ENCODE measurements at places on chromosomes 16 and 17. TPM values are rescaled to one million over a fixed set of nuclear protein-coding genes. Genes with fewer than 3 reads are reported as not detected.

KRT33B gene
- total RNA-seq, result not detected

CCL15 gene
- not detected for total RNA-seq

PMFBP1 gene
- 1.8 TPM for total RNA-seq

DNA sequence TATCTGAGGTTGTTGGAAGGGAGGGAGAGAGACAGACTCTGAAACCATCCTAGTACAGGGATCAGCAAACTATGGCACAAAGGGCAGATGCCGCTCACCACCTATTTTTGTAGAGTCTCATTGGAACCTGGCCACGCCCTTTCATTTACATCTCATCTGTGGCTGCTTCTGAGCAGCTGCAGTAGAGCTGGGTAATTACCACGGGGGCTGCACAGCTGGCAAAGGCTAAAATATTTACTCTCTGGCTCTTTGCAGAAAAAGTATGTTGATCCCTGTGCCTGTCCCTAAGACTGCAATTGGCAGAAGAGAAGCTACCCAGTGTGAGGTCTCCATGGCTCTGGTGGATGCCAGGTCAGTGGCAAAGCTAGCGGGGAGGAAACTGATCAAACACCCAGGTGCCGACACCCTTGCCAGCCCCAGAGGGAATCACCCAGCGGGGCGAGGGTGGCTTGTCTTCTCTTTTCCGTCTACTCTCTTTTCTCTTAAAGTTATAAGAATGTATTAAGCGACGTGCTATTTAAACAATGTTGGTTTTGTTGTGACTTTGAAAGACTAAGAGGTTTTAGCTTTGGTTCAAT is 14.0 kb downstream of the CEP295NL start:
- H3K36me3 ChIP-seq, result no peaks in the 10 kb centered on the region
- H3K27ac ChIP-seq, result peak overlapping the region; percentile 25
- no peaks in the 10 kb centered on the region for H3K27me3 ChIP-seq
- H3K4me3 ChIP-seq, result no peak overlapping the region
- DNase-seq, result no peak

GRCh38 chr16:58464047-58464915 is 35.7 kb upstream of the NDRG4 start:
- H3K4me1 ChIP-seq, result no peaks in the 10 kb centered on the region
- peaks cover 8% of the 10 kb centered on the region for H3K27me3 ChIP-seq
- H3K27ac ChIP-seq, result no peak overlapping the region
- H3K36me3 ChIP-seq, result no peaks in the 10 kb centered on the region

DNA sequence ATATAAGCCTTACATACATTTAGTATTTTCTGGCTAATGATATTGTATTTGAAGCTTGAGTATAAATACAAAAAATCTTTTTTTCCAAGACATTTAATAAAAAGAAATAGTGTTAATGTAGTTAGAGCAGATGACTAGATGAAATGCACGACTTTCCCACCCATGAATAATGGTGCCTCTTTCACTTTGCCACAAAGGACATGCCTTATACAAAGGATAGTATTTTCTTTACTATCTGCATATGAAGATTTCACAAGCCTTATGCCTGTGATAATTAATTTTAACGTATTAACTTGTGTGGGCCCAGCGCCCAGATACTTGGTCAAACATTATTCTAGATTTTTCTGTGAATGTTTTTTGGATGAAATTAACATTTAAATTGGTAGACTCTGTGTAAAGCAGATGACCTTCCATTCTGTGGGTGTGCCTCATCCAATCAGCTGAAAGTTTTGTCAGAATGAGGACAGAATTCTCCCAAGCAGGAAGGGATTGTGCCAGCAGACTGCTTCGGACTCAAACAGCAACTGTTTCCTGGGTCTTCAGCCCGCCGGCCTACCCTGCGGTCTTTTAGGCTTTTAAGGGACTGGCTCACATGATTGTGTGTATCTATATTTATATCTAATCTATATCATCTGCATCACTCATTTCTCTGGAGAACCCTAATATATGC is 115.4 kb downstream of the USP22 start:
- DNase-seq, result no peak
- H3K27me3 ChIP-seq, result no peaks in the 10 kb centered on the region
- H3K27ac ChIP-seq, result no peak overlapping the region

- no peaks in the 10 kb centered on the region for H3K36me3 ChIP-seq
- no peak overlapping the region for H3K4me3 ChIP-seq
- DNase-seq, result no peak
- H3K27ac ChIP-seq, result no peak overlapping the region
These were observed 688.2 kb upstream of the SOX9 start for GRCh38 chr17:71432378-71433315.

GRCh38 chr17:48070195-48070594 is 22.0 kb downstream of the NFE2L1 start:
- no peaks in the 10 kb centered on the region for H3K4me1 ChIP-seq
- peaks cover 4% of the 10 kb centered on the region for H3K36me3 ChIP-seq
- no peak overlapping the region for H3K27ac ChIP-seq
- H3K27me3 ChIP-seq, result no peaks in the 10 kb centered on the region
- DNase-seq, result no peak
- no peak overlapping the region for H3K4me3 ChIP-seq

All from GM12878 (cell line).